ENCODE measurements at places on chromosomes 11 and 22.

DNA sequence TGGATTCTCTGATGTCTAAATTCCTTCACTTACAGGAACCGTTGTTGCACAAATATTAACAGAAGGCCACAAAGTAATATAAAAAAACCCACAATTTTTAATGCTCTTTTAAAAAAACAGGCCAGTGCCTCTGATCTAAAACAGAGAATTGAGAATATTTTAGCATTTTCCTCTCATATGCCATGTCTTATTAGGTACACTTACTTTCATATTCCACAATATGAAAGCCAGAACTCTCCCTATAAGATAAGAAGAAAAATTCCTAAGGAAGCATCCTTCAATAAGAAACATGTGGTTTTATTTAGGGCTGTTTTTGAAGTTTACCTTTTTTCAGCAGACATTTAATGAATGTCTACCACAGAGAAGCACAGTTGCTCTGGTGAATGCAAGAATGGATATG is 214.5 kb downstream of the FAT3 start:
- DNase-seq, result no peak

DNA sequence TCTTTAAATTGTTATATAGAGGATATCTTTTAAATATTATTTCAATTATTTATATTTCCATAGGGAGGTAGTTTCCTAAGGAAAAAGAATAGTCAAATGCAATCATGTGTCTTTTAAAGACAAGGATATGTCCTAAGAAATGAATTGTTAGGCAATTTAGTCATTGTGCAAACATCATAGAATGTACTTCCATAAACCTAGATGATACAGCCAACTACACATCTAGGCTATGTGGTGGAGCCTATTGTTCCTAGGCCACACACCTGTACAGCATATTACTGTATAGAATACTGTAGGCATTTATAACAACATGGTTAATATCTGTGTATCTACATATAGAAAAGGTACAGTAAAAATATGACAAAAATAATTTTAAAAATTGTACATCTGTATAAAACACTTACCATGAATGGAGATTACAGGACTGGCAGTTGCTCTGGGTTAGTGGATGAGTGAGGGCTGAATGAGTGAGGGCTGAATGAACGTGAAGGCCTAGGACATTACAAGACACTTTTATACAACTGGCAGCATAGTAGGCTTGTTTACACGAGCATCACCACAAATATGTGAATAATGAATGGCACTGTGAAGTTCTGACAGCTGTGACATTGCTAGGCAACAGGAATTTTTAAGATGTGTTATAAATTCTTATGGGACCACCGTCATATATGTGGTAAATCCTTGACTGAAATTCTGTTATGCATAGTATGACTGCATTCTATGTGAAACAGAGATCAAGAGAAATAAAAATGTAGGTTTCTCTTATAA is 1879.0 kb upstream of the RAG2 start:
- DNase-seq, result no peak

- DNase-seq, result no peak
These were observed 10.1 kb downstream of the SIDT2 start for GRCh38 chr11:117188620-117189081.

DNA sequence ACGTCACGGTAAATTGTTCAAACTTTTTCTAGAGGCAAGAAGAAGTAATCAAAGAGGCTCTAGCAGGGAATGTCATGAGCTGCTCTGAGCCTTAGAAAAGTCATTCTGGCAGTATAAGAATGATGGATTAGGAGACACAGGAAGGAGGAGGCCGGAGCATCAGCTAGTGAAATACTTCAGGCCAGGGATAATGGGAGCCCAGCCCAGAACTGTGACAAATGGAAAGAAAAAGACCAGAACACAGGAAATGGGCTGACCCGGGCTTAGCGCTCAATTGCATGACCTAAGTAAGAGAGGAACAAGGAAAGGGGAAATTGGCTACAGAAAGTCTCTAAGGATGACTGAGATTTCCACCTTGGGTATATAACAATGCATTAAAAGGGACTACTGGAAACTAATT is 108.6 kb downstream of the LARGE1 start:
- no peak for DNase-seq

DNA sequence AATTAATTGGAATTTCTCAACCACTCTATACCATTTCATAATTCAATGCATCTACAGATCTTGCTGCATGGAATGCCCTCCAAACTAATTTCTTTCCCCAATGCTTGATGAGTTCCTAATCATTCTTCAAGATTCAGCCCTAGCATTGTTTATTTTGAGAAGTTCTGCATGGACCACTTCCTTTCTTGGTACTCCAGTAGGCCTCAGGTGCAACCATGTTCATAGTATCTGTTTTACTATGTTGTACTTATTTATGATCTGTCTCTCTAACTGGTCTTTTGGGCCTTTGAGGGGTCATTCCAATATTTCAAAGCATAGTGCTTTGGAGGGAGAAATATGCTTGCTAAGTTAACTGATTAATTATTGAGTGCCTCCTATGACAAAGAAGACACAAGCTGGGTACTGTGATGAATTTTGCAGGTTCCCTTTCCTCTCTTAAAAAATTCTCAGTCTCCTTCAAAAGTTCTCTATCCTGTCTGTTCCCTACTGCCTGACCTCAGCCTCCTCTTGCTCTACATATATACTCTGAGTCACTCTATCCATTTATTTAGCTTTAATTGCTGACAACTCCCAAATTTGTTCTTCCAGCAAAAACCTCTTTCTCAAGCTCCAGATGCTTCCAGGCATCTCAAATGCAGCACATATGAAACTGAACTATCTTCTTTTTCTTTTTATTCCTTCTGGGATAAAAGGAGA is 9.5 kb downstream of the MRPL17 start:
- DNase-seq, result no peak

All from epithelial cell of prostate (primary cell).